HS-27A (cell line): ENCODE measurements at places on chromosomes 7 and 10.

DNA sequence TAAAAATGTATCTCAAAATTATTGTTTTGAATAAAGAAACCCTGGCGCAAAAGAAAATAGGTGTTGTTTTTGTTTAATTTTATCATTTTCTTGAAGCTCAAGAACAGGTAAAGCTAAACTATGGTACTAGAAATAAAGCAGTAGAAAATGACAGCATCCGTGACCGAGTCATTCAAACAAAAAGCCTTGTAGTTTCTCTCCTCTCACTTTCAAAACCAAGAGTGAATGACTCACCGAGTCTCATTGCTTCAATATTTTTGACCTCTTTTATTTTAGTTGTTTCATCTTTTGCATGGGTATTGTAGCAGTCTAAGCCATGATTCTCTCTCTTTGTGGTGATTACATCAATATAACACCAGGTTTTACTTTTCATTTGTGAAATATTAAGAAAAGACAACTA lies 396.5 kb downstream of the POM121L12 start:
- no peak for DNase-seq

- DNase-seq = no peak
Observed at GRCh38 chr10:6047847-6048246, 14.3 kb downstream of the IL2RA start.

- DNase-seq = no peak
Observed at GRCh38 chr7:27547401-27547800, 115.3 kb downstream of the HIBADH start.

DNA sequence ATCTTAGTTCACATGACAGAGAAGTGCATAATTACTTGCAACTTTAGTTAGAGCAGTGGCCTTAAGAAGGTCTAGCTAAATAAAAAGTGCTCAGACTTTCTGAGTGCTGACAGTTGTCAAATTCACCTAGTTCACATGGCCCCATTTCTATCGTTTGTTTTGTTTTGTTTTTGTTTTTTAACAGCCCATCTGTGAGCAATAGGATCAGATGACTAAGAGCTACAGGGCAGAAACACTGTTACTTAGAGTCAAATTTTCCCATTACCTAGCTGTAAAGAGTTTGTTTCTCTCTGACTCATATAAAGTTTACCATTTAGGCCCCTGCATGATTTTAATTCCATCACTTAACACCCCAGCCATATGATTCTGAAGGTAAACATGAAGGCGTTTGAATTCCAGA lies 18.8 kb downstream of the CAV1 start:
- no peak for DNase-seq

DNA sequence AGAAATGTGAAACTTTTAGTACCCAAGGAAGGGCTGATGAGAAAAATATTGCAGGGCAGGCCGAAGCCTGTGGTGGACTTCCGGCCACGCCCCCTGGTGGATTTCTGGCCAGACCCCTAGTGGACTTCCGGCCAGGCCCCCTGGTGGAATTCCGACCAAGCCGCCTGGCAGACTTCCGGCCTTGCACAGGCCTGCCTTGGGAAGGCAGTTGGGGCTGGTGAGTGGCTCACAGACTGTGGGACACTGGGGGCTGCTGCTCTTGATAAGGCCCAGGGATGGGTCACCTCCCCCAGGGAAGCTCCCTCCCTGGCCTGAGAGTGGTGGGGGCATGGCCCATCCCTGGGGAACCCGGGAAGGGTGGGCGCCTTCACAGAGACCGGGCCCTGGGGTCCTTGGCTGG lies 116.4 kb upstream of the MKI67 start:
- no peak for DNase-seq

DNA sequence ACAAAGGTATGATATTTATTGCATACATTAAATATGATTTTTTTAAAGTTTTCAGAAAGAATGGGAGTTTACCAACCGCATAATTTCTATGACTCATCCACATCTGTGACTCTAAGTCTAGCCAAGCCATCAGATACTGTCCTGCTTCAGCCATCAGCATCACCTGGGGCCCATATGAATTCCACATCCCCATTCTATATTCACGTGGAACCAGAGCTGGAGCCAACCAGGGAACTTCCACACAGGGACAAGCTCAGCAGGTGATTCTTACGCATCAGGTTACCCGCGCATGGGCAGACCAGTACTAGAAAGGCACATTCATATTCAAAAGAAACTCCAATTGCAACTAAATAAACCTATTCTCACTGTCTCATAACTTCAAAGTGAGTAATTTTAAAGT lies 817.7 kb upstream of the IGFBP3 start:
- no peak for DNase-seq
